Kasumi-1 (cell line): ENCODE measurements at places on chromosomes 7 and 10.

GRCh38 chr7:69896121-69896520 lies 297.8 kb downstream of the AUTS2 start:
- DNase-seq = no peak

GRCh38 chr10:31623947-31624346 lies 304.7 kb downstream of the ARHGAP12 start:
- DNase-seq = no peak

DNA sequence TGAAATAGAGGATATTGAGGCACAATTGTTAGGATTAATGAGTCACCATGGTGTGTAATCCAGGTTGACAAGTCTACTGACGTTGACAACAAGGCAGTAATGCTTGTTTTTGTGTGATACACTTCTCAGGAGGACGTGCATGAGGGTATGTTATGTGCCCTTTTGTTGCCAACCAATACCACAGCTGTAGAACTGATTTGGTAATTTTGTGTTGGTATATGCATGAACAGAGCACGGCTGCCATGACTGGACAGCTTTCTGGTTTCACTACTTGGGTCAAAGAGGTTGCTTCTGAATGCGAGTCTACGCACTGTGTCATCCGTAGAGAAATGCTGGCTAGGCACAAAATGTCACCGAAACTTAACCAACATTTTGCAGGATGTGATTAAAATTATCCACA lies 32.9 kb downstream of the PHTF2 start:
- no peak for DNase-seq

DNA sequence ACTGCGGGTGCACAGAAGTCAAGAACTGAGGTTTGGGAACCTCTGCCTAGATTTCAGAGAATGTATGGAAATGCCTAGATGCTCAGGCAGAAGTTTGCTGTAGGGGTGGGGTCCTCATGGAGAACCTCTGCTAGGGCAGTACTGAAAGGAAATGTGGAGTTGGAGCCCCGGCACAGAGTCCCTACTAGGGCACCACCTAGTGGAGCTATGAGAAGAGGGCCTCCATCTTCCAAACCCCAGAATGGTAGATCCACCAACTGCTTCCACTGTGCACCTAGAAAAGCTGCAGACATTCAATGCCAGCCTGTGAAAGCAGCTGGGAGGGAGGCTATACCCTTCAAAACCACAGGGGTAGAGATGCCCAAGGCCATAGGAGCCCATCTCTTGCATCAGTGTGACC lies 1336.0 kb upstream of the CELF2 start:
- no peak for DNase-seq

DNA sequence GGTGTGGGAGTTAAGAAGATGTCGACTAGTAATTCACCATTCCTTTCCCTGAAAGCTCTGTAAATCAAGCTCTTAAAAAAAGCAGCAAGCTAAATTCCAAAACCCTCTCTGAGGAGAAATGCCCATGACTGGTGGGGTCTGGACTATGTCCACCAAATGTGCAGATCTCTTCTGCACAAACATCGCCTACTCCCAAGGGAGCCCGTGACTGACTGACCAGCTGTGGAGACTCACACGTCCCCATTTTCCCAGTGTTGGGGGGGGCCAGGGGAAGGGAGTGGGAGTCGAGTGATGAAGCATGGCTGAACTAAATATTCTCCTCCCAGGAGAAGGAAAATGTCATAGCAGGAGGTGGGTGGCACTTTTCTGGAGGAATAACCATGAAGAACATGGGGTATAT lies 164.1 kb upstream of the HPS1 start:
- no peak for DNase-seq

DNA sequence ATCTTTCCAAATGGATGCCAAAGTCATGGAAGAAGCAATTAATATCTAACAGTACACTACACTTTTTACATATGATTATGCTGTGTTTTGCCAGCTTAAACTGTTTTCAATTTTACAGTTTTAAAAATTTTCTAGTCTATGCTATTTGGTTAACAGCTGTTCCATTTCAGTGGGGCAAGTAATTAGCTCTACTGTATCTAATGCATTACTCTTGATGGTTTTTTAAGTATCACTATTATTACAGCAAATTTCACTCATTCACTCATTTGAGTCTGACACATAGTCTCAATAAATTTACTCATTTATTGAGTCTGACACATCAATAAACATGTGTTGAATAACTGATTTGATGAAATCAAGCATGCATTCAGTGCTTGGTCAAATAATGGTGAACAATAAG lies 155.8 kb downstream of the RNF133 start:
- DNase-seq = no peak

DNA sequence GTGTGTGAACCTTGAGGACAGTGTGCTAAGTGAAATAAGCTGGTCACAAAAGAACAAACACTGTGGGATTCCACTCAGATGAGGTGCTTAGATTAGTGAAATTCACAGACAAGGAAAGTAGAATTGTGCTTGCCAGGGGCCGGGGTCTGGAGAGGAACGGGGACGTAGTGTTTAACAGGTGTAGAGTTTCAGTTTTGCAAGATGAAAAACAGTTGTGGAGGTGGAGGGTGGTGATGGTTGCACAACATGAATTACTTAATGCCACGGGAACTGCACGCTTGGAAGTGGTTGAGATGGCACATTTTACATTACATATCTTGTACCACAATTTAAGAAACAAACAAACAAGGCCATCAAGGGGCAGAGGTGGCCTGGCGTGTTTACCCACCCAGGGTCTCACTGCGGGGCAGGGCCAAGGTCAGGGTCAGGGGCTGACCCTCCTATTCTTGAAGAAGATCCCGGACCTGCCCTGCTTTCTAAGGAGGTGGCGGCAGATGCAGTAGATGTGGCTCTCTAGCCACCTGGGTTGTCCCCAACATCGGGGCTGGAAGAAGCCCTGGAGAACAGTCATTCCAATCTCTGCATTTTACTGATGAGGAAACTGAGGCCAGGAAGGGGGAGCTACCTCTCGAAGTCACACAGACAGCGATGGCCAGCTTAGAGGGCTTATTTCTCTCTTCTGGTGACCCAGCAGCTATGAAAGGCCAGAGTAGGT lies 91.5 kb upstream of the LRRC4 start:
- DNase-seq = peak; percentile 24

- no peak for DNase-seq
Measured at GRCh38 chr10:21080261-21080660, 183.2 kb upstream of the NEBL start.

GRCh38 chr10:119461380-119461779 lies 81.1 kb downstream of the RGS10 start:
- DNase-seq = no peak

GRCh38 chr7:141115965-141116364 lies 42.1 kb downstream of the TMEM178B start:
- DNase-seq = no peak

GRCh38 chr10:49499305-49499851 lies 39.5 kb downstream of the ERCC6 start:
- DNase-seq = no peak
